Stimulated activated CD8-positive, alpha-beta memory T cell treated with anti-CD3 and anti-CD28 coated beads, Interleukin-7, amount 100 ng/mL, for 48 hours (primary cell): ENCODE measurements at places on chromosomes 5 and 9.

GRCh38 chr9:122095010-122095767, 2.1 kb upstream of the TTLL11 start:
- peak; percentile 24 for DNase-seq

DNA sequence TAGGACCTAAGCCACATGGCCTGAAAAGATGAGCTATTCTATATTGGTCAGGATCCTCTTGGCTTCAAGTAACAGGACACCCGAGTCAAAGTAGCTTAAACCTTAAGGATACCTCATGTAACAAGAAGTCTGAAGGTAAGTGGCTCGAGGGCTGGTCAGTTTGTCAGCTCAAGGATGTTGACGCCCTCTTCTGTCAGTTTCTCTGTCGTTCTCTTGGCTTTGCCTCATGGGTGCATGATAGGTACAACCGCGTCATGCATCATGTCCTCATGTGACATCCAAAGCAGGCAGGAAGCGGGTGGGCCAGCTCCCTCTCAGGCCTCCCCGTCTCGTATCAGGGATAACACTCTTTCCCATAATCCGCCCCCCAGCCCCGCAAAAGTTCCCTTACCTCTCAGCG, 22.1 kb upstream of the TCERG1 start:
- no peak for DNase-seq

- no peak for DNase-seq
Measured at GRCh38 chr5:64229163-64229774, 63.6 kb downstream of the RNF180 start.

- DNase-seq = no peak
Measured at GRCh38 chr9:100498592-100498991, 25.6 kb downstream of the TMEFF1 start.

GRCh38 chr5:17690473-17690872, 56.2 kb downstream of the TAF11L14 start:
- DNase-seq = no peak

- DNase-seq = no peak
Measured at GRCh38 chr5:156584871-156585270, 257.9 kb downstream of the SGCD start.

DNA sequence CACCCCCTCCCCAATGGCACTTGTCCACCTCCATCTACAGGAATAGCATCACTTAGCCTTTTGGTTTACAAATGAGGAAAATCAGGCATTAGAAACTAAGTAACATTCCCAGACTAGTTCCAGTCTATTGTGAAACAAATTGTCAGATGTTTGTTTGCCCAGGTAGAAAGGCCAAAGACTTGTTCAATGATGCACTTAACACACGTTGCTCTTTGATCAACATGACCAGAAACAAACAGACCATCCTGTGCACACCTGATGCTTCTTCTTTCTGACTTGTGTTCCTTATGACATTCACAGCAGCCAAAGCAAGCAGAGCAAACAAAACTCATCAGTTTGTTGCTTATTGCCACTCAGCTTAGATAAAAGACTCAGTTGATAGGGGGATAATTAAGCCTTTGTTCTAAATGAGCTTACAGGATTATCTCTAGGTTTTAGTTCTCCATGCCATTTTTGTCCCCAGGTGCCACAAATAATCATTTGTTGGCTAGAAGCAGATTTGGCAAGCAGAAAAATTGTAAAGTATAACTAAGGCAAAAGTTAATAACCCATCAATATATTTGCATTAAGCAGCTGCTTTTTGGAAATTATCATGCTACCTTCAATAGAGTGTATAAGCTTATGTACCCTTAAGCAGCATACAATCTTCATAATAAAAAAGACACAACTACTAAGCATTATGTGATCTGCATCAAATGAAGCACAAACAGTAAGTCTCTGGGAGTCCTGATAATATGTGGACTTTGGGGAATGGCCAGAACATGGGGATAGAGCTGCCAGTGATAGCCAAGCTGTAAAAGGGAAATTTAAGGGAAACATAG, 26.3 kb upstream of the FST start:
- DNase-seq = no peak

GRCh38 chr9:118263949-118264348, 559.7 kb downstream of the TLR4 start:
- no peak for DNase-seq

DNA sequence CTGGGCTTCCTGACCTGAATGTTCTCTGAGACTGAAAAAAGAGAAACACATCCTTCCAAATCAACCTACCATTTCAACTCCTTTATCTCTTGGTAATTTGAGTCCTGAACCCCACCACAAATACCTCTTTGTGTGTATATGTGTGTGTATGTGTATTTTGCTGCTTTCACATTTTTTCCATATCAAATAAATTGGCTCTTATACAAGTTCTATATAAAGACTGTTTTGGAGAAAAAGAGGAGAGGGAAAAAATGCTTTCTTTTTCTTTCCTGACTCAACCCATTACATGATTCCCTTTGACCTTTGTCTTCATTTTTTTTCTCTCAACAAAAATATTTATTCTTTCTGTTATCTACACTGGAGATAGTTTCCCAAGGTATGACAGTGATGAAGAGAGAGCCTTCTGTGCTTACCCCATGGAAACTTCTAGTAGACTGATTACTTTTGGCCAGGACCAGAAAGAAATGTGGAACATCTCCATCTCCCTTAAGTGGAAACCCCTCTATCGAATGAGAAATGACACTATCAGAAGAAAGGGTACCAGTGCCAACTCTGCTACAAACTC, 85.3 kb downstream of the PAPPA start:
- DNase-seq = no peak

- no peak for DNase-seq
Measured at GRCh38 chr9:82424599-82425120, 436.1 kb downstream of the SPATA31D1 start.

GRCh38 chr9:35103660-35104191, 795 bp upstream of the STOML2 start:
- no peak for DNase-seq

DNA sequence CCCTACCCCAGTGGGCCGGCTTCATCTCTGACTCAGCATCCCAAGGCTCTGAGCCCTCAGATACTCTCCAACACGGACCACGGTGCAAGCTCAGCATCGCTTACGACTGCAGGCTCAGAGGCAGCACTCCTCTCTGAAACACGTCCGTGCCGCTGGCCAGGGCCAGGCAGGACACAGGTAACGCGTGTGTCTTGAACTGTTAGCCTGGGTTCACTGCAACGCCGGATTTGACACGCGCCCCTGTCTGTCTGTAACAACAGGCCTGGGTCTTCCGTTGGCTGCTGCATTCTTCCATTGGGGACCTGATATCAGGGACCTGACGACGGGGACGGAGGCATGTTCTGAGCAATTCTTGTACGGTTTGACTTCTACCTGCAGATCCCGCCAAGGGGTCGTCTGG, 6.4 kb downstream of the SLC6A3 start:
- DNase-seq = no peak

DNA sequence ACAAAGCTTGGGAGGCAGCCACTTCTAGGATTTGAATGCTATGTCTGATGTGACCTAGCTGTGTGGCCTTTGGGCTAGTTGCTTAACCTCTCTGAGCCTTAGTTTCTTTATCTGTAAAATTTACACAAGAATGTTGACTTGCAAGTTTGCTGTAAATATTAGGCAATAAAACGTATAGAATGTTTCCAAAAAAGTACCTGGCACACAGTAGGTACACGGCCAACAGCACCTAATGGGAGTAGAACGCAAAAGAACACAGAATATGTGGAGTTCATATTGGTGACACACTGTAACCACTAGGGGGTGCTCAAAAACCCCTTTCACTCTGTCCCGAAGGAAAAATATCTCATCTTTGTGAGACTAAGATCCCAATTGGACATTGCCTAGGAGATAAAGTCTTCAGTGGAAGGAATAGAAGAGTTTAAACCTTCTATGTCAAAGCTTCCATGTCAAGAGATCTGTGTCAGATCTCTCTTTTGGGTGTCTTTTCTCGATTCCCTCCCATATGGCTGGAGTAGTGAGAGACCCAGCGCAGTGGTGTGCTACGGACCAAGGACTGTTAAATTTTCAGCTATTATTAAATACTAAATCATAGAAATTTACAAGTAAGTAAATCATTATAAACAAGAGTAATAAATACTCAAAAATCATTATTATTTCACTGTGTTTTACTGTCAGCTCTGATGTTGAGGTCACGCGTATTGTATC, 145.4 kb upstream of the RAD23B start:
- DNase-seq = no peak

GRCh38 chr5:4879693-4880303, 260.3 kb upstream of the ADAMTS16 start:
- peak; percentile 16 for DNase-seq

DNA sequence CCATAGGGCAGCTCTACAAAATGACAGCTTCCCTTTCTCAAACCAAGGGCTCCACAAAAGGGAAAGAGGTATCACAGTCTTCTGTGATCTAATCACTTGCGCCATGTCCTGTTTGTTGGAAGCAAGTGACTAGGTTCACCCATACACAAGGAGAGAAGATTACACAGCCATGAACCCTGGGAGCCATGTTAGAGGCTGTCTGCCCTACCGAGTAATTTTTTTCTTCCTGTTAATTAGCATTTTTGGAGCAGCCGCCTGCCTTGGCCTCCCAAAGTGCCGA, 33.2 kb upstream of the GOLPH3 start:
- DNase-seq = no peak

GRCh38 chr9:113150670-113151611, at the start of gene SLC31A2:
Gene SLC31A2, plus strand, starts transcription at chr9:113151007. Its CDS starts 68 bp downstream, at chr9:113151075.
- DNase-seq = peak; percentile 76

DNA sequence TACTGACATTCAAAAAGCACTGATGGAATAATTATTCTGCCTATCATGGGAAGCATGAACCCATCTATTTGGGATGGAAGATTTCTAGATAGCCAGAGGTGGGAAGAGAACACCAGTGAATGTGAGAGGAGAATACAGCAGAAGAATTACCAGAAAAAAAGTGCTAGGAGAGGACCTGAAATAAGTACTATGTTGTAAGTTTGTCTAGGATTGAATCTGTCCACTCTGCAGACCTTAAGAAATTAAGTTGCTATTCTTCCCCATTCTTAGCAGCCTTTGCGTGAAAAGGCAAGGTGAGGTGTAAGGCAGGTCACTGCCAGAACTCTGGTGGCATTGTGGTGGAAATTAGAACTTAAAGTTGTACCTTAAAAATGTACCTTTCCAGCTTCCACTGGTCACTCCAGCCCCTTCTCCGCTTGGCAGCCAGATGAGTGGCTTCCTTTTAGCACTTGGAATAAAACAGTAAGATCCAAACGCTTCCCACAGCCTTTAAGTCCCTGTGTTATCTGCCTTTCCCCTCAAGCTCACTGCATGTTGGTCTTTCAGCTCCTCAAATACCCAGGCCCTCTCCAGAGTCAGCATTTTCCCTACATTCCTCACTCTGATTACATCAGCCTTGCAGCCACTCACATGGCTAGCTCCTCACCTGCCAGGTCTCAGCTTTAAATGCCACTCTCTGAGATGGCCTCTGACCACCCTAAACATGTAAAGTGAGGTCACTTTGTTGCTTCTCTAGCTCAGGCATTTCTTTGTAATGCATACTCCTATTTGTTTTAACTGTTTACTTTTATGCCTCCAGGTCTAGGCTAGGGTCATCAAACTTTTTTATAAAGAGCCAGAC, 253.0 kb downstream of the EPB41L4A start:
- DNase-seq = no peak

DNA sequence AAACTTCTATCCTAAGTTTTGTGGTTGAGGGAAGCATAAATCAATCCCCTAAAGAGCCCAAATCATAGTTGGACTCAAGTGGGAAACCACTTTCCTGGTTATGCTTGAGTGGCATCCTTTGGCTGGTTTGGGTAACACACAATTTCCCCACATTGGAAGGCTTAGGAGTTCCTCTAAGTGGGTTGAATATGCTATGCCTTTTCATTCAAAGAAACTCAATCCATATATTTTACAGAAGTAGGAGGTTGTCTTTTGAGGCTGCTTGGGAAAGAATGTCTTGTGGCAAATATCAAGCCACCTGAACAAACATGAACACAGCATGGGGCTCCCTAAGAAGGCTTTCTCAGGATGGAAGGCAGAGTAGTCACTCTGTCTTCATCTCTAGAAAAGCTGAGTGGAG, 121.1 kb downstream of the SPATA31D1 start:
- no peak for DNase-seq

GRCh38 chr5:92674321-92674720, 906.7 kb downstream of the NR2F1-AS1 start:
- DNase-seq = no peak

GRCh38 chr9:92942688-92943616, 4.4 kb upstream of the FGD3 start:
- no peak for DNase-seq

DNA sequence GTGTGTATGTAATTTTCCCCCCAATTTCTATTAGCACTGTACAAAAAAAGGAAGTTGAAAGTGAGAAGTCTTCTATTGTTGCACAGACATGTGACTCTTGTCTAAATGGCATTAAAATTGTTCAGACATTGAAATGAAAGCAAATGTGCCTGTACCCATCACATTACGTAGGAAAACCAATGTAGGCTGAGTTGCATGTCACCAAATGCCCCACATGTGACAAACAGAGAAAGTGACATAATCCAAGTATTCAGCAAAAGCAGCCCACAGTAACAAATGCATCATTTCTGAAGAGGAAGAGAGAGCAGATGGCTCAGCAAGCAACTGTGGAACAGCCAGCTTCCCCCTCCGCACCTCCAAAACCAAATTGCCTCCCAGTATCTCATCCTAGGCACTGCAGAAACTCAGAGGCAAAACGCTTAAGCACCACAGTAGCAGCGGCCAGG, 161.5 kb upstream of the NR4A3 start:
- DNase-seq = no peak

GRCh38 chr9:23172206-23172605, 653.8 kb downstream of the ELAVL2 start:
- no peak for DNase-seq

- DNase-seq = no peak
Measured at GRCh38 chr5:177083357-177083756, 3.4 kb upstream of the FGFR4 start.

- no peak for DNase-seq
Measured at GRCh38 chr9:71796100-71796767, 27.9 kb upstream of the CEMIP2 start.

DNA sequence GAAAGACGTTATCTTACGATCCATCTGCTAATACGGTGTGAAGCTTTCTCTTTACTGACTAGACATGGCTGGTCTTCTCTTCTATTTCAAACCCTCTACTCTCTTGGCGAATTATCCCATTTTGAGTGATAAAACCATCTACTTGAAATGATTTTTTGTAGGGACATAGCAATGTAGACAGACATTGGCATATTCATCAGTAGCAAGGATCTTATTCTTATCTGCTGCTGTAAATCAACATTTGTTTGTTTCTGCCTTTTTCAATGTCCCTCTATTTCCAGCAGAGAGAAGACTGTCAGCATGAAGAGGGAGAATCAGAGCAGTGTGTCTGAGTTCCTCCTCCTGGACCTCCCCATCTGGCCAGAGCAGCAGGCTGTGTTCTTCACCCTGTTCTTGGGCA, at the start of gene OR1J4:
Gene OR1J4 (plus strand): TSS at position 301 of the 400 bp plus-strand sequence. CDS start 0 bp downstream, at position 301.
- no peak for DNase-seq

- no peak for DNase-seq
Measured at GRCh38 chr9:76351006-76351405, 43.2 kb downstream of the RFK start.
